ENCODE measurements at places on chromosomes 2 and 18. TPM values are rescaled to one million over a fixed set of nuclear protein-coding genes. Genes with fewer than 3 reads are reported as not detected.
A peak's percentile ranks its signal among the peaks of the same experiment; 100 is the strongest.

RGPD5 gene
- 21.0 TPM for total RNA-seq

SEPTIN10 gene
- total RNA-seq: 122 TPM

TMEM18 gene
- total RNA-seq: 25.3 TPM

ALK gene
- total RNA-seq: 1.5 TPM

WIPF1 gene
- 43.4 TPM for total RNA-seq

RIT2 gene
- not detected for total RNA-seq

LAMA1 gene
- total RNA-seq: 0.66 TPM

EVX2 gene
- total RNA-seq: 4.6 TPM

DNA sequence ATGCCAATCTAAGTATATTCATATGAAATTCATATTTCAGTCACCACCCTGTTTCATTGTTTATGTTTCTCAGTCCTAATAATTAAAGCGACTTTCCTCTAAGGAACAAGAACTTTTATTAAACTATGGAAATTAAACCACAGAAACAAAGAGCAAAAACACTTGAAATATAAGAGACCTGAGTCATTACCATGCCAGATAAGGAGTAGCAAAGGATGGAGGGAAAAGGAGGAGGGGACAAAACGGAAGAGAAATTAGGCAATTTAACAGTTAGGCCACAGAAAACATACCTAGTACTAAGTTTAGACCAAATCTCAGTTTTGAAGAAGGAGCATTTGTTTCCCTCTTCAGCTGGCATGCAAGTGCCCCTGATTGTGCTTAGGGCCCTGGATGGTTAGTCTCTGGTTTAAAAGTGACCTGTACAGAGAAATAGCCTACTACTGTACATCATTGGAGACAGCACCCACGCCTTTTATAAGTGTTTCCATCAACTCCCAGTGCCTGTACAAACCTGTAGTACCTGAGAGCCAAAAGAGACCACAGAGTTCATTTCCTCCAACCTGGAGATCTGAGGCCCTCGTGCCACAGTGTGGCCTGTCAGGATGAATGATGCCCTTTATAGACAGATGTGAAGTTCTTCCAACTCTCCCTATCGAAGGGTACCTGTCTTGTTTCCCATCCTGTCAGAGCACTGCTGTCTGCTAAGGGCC is 74.5 kb downstream of the SPATS2L start:
- DNase-seq: no peak

DNA sequence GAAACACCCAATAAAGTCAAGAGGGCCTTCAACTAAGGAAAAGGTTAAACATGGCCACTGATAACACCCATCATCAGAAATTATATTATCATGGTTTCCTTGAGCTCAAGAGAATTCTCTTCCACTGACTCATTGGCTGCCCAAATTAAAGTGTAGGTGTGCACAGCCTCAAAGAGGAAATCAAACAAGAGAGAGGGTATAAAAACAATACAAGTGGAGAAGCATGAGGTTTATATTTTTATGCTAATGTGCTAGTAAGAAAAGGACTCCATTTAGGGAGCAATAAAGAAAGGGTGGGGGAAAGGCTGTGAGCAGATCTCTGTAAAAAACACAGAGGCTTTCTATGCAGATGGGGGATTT is 168.8 kb upstream of the VRK2 start:
- DNase-seq: no peak

GRCh38 chr2:54360055-54360792 is 95.9 kb upstream of the SPTBN1 start:
- peak; percentile 68 for DNase-seq

- no peak for DNase-seq
These were observed 1018.4 kb downstream of the TMEM182 start for GRCh38 chr2:103780088-103780702.

DNA sequence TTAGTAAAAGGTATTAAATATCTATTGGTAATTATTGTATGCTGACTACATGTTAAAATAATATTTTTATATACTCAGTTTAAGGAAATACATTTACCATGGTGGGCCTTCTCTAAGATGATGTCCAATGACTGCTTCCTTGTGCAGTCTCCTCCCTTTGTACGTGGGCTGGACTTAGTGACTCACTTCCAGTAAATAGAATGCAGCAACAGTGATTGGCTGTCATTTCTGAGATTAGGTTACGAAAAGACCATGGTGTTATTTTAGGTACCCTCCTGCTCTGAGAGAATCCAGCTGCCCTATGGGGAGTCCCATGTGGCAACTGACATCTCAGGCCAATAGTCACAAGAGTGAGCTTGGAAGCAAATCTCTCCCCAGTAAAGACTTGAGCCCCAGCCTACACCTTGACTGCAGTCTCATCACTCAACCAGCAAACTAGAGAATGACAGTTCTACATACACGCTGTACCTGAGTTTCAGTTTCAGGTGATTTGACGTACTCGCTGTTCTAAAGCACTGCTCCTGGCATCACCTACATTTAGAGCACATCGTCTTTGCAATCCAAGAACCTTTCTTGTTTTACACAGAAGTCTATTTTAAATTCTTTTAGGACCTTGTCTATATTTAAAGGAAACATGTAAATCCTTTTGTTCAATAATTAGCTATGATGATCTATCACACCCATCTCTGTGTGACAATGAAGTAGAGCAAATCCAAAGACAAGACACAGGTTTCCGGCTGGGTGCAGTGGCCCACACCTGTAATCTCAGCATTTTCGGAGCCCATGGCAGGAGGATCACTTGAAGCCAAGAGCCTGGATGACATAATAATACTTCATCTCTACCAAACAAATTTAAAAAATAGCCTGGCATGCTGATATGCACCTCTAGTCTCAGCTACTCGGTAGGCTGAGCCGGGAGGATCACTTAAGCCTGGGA is 87.2 kb downstream of the COBLL1 start:
- DNase-seq: no peak

GRCh38 chr2:1499033-1499795 is 86.0 kb downstream of the TPO start:
- peak; percentile 18 for DNase-seq

DNA sequence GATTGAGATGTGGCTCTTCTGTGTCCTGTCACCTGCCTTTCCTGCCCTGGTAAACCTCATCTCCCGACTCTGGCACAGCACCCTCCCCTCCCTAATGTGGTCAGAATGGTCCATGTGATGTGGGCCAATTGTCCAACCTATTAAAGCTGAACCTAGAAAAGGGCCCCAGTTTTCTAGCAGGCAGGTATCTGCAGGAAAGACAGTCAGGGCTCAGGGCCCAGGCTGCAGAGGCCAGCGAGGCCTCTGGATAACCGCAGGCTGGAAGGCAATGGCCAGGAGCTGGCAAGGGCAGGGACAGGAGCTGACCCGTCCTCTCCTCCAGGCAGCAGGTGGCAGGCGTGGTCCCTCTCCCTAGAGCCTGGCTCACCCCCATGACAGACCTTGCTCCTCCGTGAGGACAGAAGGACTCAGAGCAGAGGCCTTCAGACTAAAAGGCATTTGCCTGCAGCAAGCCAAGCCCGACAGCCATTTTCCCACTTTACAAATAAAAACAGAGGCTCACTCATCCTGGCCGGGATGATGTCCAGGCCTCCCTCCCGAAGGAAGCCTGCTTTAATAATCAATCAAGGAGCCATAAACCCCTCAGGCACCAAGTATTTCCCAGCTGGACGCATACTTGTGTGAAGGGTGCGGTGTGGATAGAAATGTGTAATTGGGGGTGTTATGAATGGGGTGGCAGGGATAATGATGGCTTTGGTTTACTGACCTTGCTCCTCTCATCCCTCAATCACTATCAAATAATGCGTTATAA is 107.1 kb downstream of the TWIST2 start:
- DNase-seq: peak; percentile 61

DNA sequence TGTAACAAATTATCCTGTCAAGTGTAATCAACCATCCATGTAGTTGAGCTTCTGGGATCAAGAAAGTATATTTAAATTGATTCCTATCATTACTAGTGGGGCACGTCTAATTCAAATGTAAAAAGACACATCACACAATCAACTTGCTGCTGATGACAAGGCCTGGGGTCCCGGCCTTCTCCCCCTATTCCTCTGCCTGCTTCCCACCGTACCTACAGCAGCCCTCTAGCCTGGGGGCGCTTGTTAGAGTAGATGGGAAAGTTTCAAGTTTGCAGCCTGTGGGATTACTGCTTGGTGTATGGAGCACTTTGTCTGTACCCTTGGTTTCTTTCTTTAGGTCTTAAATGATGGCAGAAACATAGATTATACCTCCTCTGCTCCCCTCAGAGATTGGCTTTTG is 333.3 kb upstream of the KYNU start:
- DNase-seq: no peak

- DNase-seq: no peak
These were observed 337.7 kb downstream of the MEIS1 start for GRCh38 chr2:66772618-66773017.

DNA sequence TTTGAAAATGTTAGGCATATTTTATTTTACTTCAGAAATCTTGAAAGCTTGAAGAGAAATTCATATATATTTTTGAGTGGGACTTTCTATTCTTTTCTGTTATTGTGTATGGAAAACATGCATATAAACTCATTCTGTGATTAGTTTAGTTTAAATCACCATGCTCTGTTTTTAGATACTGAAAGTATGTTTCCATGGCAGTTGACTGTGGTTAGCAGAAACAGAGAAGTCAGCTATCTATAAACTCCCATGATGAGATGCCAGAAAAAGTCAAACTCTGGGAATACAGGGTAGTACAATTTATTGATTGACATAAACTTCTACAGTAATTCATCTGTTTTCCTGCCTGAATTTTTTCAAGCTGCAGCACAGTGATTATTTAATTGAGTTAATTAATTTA is 905.3 kb upstream of the VRK2 start:
- DNase-seq: no peak

- peak; percentile 63 for DNase-seq
These were observed 55.8 kb downstream of the ASXL2 start for GRCh38 chr2:25822190-25823117.

- no peak for DNase-seq
These were observed 80.9 kb upstream of the TSPYL6 start for GRCh38 chr2:54336977-54337255.

- DNase-seq: peak; percentile 90
These were observed 1.2 kb downstream of the CFLAR start for GRCh38 chr2:201116959-201117734.

- DNase-seq: no peak
These were observed 127.6 kb downstream of the PHLPP1 start for GRCh38 chr18:62842898-62843297.

DNA sequence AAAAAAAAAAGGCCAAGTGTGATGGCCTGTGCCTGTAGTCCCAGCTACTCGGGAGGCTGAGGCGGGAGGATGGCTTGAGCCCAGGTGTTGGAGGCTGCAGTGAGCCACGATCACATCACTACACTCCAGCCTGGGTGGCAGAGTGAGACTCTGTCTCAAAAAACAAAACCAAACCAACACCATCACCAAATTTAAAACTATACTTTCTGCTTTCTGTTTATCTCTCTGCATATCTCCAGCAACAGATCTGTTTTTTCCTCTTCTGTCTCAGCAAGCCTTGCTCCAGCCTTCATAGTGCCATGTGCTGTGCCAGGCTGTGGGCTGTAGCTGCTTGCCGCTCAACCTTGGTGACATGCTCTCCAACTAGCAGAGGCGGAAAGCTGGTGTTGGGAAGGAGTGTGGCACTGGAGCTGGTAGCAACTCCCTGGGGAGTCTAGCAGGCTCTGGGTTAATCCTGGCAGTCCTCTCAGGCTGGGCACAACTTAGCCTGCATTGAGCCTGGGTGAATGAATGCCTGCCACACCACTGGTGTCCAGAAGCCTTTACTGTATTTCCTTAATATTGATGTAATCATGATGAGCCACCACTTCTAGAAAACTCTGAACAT is 204.1 kb downstream of the LDLRAD4 start:
- DNase-seq: no peak

DNA sequence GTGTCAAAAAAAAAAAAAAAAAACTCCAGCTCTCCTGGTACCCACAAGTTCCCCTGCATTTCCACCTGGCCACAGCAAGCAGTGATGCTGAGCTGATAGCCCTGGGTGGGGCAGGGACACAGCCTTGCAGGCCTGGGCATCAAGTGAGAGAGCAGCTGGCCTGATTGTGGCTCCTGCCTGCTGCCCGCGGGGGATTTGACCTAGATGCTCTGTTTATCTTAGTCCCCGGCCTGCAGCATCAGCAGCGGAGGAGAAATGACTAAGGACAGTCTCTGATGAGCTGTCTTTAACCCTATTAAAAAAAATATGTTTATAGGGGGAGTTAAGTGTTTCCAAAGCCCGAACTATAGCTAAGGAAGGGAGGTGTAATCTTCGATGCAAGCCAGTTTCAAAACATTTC is 102.6 kb downstream of the MTCL1 start:
- no peak for DNase-seq

DNA sequence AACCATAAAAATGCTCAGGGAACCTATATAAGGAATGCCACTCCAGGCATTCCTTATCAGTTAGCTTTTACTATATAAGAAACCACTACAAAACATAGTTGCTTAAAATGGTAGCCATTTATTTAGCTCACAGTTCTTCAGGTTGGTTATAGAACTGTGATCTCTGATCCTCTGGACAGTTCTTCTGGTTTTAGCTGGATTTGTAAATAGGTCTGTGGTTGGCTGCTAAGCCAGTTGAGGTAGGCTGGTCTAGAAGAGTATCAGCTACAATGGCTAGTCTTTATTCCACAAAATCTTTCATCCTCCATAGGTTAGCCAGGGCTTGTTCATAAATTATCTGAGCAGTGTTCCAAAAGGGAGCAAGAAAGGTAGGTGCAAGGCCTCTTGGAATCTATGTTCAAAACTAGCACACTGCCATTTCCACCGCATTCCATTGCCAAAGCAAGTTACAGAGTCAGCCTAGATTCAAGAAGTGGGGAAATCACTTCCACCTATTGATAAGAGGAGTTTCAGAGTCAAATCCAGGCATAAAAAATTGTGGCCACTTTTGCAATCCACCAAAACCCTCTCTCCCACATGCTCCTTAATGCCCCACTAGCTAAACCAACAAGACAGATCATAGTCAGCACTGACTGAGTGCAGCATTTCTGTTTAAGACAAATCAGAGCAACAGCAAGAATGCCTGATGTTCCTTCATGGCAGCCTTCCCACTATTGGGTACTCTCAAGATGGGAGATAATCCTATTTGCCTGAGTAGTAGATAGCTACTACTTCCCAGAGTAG is 146.4 kb downstream of the IRS1 start:
- no peak for DNase-seq

DNA sequence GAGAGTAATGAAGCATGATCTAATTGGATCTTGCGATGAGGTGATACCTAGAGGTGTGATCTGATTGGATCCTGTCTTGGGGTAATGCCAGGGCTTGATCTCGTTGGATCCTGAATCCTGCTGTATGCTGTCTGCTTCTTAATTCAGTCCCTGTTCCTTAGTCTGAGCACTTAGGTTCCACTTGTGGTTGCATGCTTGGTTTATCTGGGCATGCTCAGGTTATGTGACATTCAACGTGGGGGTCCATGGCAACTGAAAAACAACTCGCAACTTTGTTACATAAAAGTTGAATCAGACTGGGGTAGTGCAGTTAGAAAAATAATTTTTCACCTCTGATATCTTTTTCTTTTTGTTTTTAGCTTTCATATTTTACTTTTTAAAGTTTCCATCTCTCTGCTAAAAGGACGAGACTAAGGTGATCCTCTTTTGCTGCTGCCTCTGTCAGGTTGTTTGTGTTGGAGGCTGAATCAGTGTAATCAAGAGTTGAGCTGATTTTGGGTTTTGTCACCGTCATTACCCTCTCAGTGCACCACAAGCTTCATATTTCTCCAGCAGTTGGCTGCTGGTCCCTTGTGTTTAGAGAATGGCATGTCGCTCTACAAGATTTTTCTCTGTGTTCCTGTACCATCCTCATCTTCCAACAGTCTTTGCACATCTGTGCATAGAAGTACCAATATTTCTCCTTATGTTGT is 67.9 kb downstream of the NCOA1 start:
- no peak for DNase-seq

Data from sigmoid colon (tissue), 7 donors.